ENCODE measurements at places on chromosomes 4 and X. TPM values are rescaled to one million over a fixed set of nuclear protein-coding genes. Genes with fewer than 3 reads are reported as not detected.

The CFAP299 gene
- not detected for polyA plus RNA-seq

GRCh38 chr4:183855323-183856190 lies 49.5 kb upstream of the STOX2 start:
- H3K4me3 ChIP-seq: no peak overlapping the region
- no peaks in the 10 kb centered on the region for H3K36me3 ChIP-seq
- no peaks in the 10 kb centered on the region for H3K27me3 ChIP-seq
- no peak overlapping the region for H3K27ac ChIP-seq

The GUCY1A1 gene
- polyA plus RNA-seq: 10.8 TPM

The MAGEE2 gene
- 0.16 TPM for polyA plus RNA-seq

GRCh38 chr4:13285336-13285735 lies 198.8 kb downstream of the RAB28 start:
- DNase-seq: no peak
- peaks cover 6% of the 10 kb centered on the region for H3K4me1 ChIP-seq
- no peak overlapping the region for H3K27ac ChIP-seq
- no peak overlapping the region for H3K4me3 ChIP-seq

The SLC10A6 gene
- 0.17 TPM for polyA plus RNA-seq

GRCh38 chr4:127417885-127418535 lies 214.7 kb upstream of the INTU start:
- no peaks in the 10 kb centered on the region for H3K36me3 ChIP-seq
- H3K4me1 ChIP-seq: no peaks in the 10 kb centered on the region
- no peaks in the 10 kb centered on the region for H3K27me3 ChIP-seq
- DNase-seq: no peak
- no peak overlapping the region for H3K27ac ChIP-seq
- H3K4me3 ChIP-seq: no peak overlapping the region

- H3K4me3 ChIP-seq: no peak overlapping the region
- H3K4me1 ChIP-seq: no peaks in the 10 kb centered on the region
- peak; percentile 23 for DNase-seq
- no peaks in the 10 kb centered on the region for H3K36me3 ChIP-seq
- H3K27me3 ChIP-seq: no peaks in the 10 kb centered on the region
Measured at GRCh38 chr4:189124149-189124758, 816.4 kb upstream of the FRG1 start.

DNA sequence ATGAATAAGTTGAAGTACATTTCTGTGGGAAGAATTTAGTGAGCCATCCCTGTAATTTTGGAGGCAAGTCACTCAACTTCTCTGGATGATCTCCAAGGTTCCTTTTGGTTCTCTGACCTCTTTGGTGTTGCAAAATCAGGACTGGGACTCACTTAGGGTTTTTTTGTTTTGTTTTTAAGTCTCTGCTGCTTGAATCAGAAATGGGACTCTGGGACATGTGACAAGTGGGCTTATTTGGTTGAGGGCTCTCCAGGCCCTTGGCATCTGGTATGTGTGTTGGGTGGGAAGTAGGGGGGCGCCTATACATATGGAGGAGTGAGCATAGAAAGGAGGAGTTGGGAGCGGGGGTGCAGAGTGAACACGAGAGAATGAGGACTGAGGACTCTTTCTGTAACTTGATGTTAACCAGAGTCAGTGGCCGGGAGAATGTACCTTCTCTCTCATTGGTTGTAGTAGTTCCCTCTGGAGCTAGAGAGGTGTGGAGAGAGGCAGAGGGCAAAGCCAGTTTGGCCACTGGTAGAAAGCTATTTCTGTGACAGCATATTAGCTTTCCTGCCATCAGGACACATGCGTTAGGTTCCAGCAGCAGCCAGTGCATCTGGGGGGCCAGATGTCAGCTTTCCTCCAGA lies 1.9 kb downstream of the ARHGAP10 start:
- no peaks in the 10 kb centered on the region for H3K36me3 ChIP-seq
- DNase-seq: peak; percentile 29
- peak overlapping the region; percentile 19 for H3K4me3 ChIP-seq
- no peaks in the 10 kb centered on the region for H3K27me3 ChIP-seq
- peaks cover 19% of the 10 kb centered on the region for H3K4me1 ChIP-seq

- no peak for DNase-seq
- no peaks in the 10 kb centered on the region for H3K36me3 ChIP-seq
- H3K4me3 ChIP-seq: no peak overlapping the region
- no peaks in the 10 kb centered on the region for H3K27me3 ChIP-seq
Measured at GRCh38 chrX:136431625-136432024, 56.1 kb upstream of the BRS3 start.

- no peak for DNase-seq
- no peaks in the 10 kb centered on the region for H3K36me3 ChIP-seq
- H3K27me3 ChIP-seq: no peaks in the 10 kb centered on the region
- no peak overlapping the region for H3K4me3 ChIP-seq
- no peaks in the 10 kb centered on the region for H3K4me1 ChIP-seq
Measured at GRCh38 chr4:73735231-73735630, 5.1 kb upstream of the CXCL8 start.

The FGB gene
- polyA plus RNA-seq: not detected

The MAGEA11 gene
- not detected for polyA plus RNA-seq

The DMP1 gene
- polyA plus RNA-seq: not detected

DNA sequence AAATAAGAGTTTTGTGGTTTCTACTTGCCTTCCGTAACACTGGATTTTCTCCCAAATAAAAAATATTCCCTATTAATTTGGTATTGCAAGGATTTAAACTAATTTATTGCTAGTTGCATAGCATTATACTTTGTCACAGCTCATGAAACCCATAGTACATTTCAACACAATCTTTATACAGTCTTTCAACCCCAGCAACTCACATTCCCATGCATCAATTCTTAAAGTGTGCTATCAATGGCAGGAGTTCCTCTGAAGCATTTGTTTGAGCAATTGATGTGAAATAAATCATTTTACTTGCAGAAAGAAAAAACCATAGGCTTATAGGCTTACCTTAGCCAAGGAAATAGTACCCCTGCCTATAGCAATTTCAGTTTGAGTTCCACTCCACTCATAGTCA lies 251.9 kb downstream of the PAPSS1 start:
- H3K4me1 ChIP-seq: no peaks in the 10 kb centered on the region
- no peak overlapping the region for H3K27ac ChIP-seq
- DNase-seq: no peak
- H3K27me3 ChIP-seq: no peaks in the 10 kb centered on the region
- no peaks in the 10 kb centered on the region for H3K36me3 ChIP-seq
- H3K4me3 ChIP-seq: no peak overlapping the region

DNA sequence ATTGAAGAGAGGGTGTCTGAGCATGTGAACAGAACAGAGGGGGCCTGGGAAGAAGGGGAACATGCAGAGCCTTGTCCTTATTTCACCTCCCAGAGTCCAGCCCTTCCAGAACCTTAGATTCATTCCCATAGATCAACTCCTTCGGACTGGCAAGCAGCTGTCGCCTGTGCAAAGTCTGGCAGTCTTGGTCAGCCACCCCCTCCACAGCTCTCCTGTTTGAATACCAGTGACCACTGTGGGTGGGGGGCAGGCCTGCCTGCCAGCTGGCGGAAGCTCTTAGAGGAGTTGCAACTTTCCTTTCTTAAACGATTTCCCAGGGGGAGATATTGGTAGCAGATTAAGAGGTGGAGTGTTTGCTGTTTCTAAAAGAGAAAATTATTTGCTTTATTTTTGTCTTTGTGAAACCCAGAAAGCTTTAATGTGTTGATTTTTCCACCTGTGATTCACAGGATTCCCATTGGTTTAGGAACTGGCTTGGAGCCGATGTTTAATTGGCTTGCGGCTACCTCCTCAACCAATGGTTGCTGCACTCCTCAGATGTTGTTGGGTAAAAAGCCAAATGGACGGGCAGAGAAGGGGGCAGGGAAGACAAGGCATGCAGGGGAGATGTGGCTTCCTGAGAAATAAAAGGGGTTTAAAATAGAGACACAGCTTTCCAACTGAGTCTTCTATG lies 62.2 kb upstream of the PRPS1 start:
- H3K36me3 ChIP-seq: no peaks in the 10 kb centered on the region
- no peak overlapping the region for H3K4me3 ChIP-seq
- peak; percentile 28 for DNase-seq
- no peak overlapping the region for H3K27ac ChIP-seq
- H3K4me1 ChIP-seq: no peaks in the 10 kb centered on the region

The NCAPG gene
- 0.37 TPM for polyA plus RNA-seq

- H3K27me3 ChIP-seq: no peaks in the 10 kb centered on the region
- no peaks in the 10 kb centered on the region for H3K4me1 ChIP-seq
- H3K27ac ChIP-seq: no peak overlapping the region
- no peaks in the 10 kb centered on the region for H3K36me3 ChIP-seq
- no peak for DNase-seq
- H3K4me3 ChIP-seq: no peak overlapping the region
Measured at GRCh38 chr4:59644765-59645164, 1555.4 kb upstream of the ADGRL3 start.

DNA sequence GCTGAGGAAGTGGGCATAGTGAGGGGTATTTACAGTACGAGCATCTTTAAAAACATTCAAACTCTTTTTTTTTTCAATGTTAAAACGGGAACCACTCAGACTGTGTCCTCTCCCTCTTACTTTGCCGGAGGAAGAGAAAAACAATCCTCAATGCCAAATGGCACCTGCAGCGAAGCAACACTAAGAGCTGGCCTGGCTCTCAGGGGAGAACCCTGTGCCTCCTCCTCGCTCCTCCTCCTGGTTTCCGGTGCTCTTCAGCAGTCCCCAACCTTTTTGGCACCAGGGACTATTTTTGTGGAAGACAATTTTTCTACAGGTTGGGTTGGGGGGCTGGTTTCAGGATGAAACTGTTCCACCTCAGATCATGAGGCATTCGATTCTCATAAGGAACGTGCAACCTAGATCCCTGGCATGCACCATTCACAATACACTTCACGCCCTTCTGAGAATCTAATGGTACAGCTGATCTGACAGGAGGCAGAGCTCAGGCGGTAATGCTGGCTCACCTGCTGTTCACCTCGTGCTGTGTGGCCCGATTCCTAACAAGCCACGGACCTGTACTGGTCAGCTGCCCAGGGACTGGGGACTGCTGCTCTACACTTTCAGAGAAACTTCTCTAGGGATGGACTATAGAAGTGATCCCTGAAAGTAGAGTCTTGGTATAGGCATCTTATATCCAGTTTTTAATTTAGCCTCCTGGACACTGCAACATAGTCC lies 404.1 kb downstream of the RAPGEF2 start:
- no peaks in the 10 kb centered on the region for H3K27me3 ChIP-seq
- H3K4me1 ChIP-seq: peaks cover 8% of the 10 kb centered on the region
- no peak overlapping the region for H3K4me3 ChIP-seq
- no peak overlapping the region for H3K27ac ChIP-seq
- H3K36me3 ChIP-seq: no peaks in the 10 kb centered on the region

- no peaks in the 10 kb centered on the region for H3K36me3 ChIP-seq
- H3K27me3 ChIP-seq: peaks cover 3% of the 10 kb centered on the region
- H3K4me1 ChIP-seq: no peaks in the 10 kb centered on the region
- DNase-seq: peak; percentile 78
- no peak overlapping the region for H3K4me3 ChIP-seq
Measured at GRCh38 chrX:68995780-68996551, 167.1 kb downstream of the EFNB1 start.

DNA sequence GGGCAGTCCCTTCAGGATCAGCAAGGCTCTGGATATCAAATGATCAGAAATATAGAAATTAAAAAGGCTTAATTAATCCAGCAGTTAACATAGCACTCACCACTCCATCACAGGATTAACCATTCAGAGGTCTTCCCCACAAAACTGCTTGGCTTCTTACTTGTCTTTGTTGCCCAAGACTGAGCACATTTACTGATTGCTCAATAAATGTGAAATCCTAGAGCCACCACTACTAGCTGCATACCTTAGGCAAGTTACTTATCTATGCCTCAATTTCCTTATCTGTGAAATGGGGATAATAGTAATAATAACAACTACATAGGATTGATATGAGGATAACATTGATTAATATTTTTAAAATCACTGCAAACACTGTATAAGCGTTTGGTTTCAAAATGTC lies 124.2 kb downstream of the ARHGAP6 start:
- no peak overlapping the region for H3K27ac ChIP-seq
- H3K4me1 ChIP-seq: no peaks in the 10 kb centered on the region
- H3K36me3 ChIP-seq: no peaks in the 10 kb centered on the region
- no peak for DNase-seq

DNA sequence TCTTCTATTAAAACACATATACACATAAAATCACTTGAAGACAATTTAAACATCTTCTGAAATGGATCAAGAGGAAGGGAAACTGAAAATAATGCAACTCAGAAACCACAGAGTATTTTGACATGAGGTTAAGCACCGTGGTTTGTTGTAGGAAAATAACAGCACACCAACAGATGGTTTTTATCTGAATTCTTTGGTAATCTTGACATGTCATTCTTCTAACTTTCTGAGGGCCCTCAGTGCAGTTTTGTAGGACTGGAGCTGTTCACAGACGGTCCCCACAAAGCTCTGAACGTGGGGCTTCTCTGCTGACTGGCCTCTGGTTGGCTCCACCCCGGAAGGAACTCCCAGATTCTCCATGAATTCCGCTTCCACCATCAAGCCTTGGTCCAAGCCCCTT lies 16.0 kb upstream of the TLR8 start:
- no peak for DNase-seq
- H3K36me3 ChIP-seq: no peaks in the 10 kb centered on the region
- no peak overlapping the region for H3K27ac ChIP-seq
- no peak overlapping the region for H3K4me3 ChIP-seq
- H3K27me3 ChIP-seq: no peaks in the 10 kb centered on the region
- no peaks in the 10 kb centered on the region for H3K4me1 ChIP-seq

The GPRASP3 gene
- polyA plus RNA-seq: 6.9 TPM

- no peaks in the 10 kb centered on the region for H3K27me3 ChIP-seq
- no peak for DNase-seq
- H3K27ac ChIP-seq: no peak overlapping the region
- H3K36me3 ChIP-seq: no peaks in the 10 kb centered on the region
Measured at GRCh38 chr4:153438916-153439756, 27.0 kb upstream of the TMEM131L start.

GRCh38 chr4:102193145-102193544 lies 152.1 kb downstream of the SLC39A8 start:
- no peak overlapping the region for H3K27ac ChIP-seq
- no peaks in the 10 kb centered on the region for H3K36me3 ChIP-seq
- no peak overlapping the region for H3K4me3 ChIP-seq
- no peak for DNase-seq
- H3K27me3 ChIP-seq: no peaks in the 10 kb centered on the region

DNA sequence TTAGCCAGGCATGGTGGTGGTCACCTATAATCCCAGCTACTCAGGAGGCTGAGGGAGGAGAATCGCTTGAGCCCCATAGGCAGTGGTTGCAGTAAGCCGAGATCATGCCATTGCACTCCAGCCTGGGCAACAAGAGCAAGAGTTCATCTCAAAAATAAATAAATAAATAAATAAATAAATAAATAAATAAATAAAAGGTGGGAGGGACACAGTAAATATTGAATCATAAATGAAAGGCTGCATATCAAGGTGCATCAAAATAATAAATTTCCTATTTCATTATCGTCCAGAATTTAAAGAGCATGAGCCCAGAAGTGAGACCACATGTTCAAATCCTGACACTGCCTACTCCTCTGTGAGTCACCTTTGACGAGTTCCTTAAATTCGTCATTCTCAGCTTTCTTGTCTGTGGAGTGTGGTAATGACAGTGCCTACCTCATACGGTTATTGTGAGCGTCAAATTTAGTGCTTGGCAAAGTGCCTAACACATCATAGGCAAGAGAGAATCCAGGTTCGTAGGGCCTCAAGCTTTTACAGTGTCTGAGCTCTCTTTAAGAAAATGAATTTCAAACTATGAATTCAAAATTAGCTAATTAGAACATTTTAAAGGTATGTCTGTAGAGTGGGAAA lies 49.9 kb downstream of the IL15 start:
- H3K4me3 ChIP-seq: no peak overlapping the region
- no peak for DNase-seq
- H3K27ac ChIP-seq: no peak overlapping the region
- no peaks in the 10 kb centered on the region for H3K27me3 ChIP-seq
- H3K4me1 ChIP-seq: no peaks in the 10 kb centered on the region
- H3K36me3 ChIP-seq: no peaks in the 10 kb centered on the region

The NRK gene
- polyA plus RNA-seq: 17.9 TPM
